ENCODE measurements at places on chromosomes 2 and 18.

GRCh38 chr2:127064642-127065250, 42.2 kb downstream of the BIN1 start:
- no peak for DNase-seq

GRCh38 chr2:127407661-127408003, 10.6 kb upstream of the PROC start:
- no peak for DNase-seq

DNA sequence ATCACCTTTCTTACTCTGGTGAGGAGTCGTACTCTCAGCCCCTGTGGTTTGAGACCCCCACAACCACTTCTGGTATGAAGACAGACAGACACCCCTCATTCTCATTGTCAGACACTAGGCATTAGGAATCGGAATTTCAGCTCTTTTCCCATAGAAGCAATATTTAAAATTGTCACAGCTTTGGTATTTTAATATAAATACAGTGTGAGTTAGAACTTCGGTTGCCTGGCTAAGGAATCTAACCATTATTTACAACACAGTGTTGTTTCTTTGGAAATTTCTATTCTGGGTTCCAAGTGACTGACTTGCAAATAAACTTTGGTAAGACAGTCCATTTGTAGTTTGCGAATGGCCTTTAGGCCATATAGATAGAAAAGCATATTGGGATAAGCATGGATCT, 318.1 kb downstream of the PARD3B start:
- no peak for DNase-seq

DNA sequence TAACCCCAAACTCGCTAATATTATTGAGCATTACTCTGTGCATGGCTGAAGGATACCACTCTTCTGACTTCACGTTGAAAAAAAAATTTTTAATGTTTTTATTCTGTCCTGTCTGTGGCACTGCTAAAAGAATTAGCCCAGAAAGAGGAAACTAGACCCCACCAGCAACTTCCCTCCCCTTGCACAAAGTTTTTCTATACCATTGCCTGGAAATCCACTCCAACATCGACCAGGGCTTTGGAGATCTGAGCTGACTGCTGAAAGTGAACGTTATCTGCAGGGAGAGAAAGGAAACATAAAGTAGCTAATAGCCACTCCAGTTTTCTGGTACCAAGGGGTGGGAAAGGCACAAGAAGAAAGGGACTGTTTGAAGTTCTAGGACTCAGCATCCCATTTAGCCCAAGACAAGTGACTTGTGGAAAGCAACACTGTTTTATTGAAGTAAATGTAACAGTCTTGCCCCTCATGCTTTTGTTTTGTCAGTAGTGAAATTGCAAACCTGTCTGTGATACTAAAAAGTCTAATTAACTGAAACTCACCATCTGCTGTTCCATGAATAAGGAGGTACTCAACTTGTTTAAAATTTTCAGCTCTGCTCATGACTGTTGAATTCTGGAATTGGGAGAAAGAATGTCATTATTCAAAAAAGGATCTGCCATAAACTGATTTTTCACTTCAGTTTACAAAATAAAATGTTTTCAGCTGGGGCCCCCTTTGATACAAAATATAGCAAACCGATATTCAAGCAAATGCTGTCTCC, 79.1 kb downstream of the DPP4 start:
- DNase-seq = no peak

DNA sequence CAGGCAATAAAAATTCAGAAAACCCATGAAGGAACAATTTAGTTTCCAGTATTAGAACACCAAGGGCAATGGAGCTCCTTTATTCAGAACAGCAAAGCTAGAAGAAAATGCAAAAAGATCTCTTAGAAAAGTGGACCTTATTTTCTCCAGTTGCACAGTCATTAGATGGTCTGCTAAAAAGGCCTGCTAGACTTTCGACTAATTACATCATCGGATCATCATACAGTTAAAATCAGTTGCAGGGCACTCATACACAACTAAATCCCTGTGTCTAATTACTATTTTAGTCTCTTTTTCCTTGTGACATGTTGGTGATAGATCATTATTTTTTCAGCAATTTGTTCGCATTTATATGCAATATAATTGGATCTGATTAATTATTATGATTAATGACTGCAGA, 425.3 kb downstream of the NR4A2 start:
- DNase-seq = no peak

- DNase-seq = no peak
These were observed 41.3 kb upstream of the AGFG1 start for GRCh38 chr2:227430639-227431038.

DNA sequence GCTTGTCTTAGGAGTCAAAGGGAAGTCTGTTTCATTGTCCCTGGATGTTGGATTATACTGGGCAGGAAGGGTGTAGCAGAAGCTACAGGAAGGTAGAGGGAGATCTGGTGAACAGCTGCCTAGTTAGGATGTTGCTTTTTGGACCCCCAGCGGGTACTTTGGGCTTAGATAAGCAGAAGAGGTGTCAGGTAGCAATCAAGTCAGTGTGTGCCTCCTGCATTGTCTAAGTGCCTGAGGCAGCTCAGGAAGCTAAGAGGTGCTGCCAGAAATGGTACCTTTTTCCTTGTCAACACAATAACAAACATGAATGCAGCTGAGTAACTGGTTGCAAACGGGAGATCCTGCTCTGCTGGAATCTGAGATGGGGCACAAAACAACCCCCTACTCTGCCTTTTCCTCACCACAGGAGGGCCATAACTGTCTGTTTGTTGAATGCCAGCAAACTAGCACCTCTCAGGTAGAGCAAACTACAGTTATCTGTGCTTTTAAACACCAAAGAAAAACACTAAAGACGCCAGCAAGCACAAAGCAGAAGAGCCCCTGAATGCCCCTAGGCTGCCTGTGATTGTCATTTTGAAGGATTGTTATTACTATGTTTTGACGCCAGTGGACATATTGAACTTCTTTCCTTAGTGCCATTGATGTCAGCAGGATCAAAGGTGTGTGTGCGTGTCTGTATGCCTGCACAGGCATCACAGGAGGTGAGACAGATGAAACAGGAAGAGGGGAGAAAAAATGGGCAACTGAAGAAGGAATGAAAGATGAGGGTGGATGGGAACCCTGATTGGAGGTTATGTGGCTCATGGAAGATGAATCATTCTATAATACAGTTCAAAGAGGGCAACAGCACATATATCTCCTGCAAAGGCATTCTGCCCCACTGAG, 151.4 kb downstream of the ETAA1 start:
- no peak for DNase-seq

DNA sequence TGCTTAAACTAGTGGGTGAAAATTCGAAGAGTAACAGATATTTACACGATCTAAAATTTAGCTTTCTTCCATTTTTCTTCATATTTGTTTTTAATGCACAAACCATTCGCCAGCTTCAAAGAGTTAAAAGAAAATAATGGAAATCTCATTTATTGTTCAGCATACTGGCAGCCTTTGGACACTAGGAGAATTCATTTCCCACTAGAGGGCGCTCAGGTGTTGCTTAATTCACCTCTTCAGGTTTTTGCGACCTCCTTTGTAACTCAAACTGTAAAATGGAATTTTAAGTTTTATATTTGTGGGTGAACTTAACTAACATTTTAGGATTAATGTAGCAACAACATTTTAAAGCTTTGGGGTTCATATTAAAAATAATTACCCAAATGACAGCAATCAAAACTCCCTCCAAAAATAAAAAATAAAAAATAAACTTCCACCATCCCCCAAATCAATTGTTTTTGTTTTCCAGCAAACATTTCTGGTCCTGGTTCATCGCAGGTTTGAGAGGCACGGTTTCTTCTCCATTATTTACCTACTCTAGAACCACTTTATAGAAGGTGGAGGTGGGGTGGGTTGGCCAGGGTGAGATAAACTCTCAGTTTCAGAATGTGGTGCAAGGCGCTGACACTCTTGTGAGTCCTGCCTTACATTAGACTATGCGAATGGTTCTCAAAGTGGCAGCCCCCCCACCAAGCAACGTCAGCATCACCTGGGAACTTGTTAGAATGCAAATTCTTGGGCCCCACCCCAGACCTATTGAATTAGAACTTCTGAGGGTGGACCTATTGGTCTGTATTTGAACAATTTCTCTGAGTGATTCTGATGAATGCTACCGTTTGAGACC, 24.7 kb upstream of the PNPT1 start:
- DNase-seq = peak; percentile 65

All from renal cortex interstitium (tissue), 15 donors.